Breast epithelium (tissue), 4 donors: ENCODE measurements at places on chromosomes 5 and 9.

GRCh38 chr9:77980622-77981021 lies 51.0 kb downstream of the GNAQ start:
- no peak for DNase-seq
- H3K27me3 ChIP-seq, result no peaks in the 10 kb centered on the region
- no peak overlapping the region for H3K4me3 ChIP-seq
- peaks cover 11% of the 10 kb centered on the region for H3K4me1 ChIP-seq
- no peaks in the 10 kb centered on the region for H3K36me3 ChIP-seq

- DNase-seq, result no peak
- H3K36me3 ChIP-seq, result no peaks in the 10 kb centered on the region
- no peak overlapping the region for H3K4me3 ChIP-seq
- H3K27ac ChIP-seq, result no peak overlapping the region
- no peaks in the 10 kb centered on the region for H3K4me1 ChIP-seq
- H3K27me3 ChIP-seq, result no peaks in the 10 kb centered on the region
These were observed 1858.9 kb upstream of the C9orf72 start for GRCh38 chr9:29432191-29432590.

DNA sequence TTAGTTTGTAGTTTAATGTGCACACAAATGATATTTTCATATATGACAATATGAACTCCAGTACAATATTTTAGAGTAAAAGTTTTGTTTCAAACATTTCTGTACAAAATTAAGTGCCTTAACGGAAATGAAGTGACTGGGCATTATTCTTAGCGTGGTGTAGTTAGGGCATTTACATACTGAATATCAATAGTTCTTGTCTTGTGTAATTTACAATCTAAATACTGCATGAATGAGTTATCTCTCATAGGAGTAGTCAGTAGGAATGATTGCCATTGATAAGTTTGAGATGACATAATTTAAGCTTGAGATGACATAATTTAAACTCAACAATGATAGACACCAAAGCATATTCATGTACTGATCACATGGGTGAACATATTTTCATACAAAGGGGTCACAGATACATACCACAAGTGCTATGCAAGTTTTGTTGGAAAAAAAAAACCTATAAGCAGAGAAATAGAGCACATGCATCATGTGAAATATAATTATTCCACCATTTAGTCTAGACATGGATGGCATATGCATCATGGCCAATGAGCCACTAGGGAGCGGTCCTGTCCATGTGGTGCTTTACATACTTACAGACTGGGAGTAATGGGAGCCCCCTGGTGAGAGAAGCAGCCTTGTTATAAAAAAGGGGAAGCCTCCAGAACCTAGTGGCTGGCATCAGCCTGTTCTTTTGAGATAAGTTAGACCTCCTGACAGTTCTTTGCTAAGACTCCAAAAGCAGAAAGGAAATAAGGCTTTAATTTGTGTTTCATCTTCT lies 1523.9 kb downstream of the MAT2B start:
- H3K27me3 ChIP-seq, result no peaks in the 10 kb centered on the region
- no peak overlapping the region for H3K4me3 ChIP-seq
- no peaks in the 10 kb centered on the region for H3K4me1 ChIP-seq
- DNase-seq, result no peak
- H3K27ac ChIP-seq, result no peak overlapping the region
- no peaks in the 10 kb centered on the region for H3K36me3 ChIP-seq

DNA sequence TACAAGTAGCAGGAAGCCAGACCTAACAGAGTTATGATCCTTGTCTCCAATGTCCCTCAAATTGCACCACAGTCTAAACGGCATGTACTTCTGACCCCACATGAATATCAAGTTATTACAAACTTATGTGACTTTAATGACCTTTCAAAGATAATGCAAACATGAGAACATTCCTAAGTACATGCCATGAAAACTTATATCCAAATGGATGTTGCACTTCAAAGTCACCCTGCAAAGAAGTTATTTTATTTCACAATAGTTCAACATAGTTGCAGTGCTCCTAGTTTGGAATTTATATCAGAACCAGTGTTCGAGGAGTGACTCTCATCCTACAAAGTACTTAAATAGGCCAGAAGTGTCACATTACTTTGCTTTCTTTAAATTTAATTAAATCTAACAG lies 41.2 kb upstream of the ITGA1 start:
- H3K4me1 ChIP-seq, result no peaks in the 10 kb centered on the region
- no peak overlapping the region for H3K4me3 ChIP-seq
- H3K36me3 ChIP-seq, result no peaks in the 10 kb centered on the region

GRCh38 chr5:31990081-31990650 lies 184.0 kb downstream of the GOLPH3 start:
- H3K36me3 ChIP-seq, result no peaks in the 10 kb centered on the region
- H3K27ac ChIP-seq, result no peak overlapping the region
- no peaks in the 10 kb centered on the region for H3K4me1 ChIP-seq
- no peak for DNase-seq
- H3K4me3 ChIP-seq, result no peak overlapping the region

GRCh38 chr5:77272206-77272605 lies 61.7 kb downstream of the PDE8B start:
- no peaks in the 10 kb centered on the region for H3K4me1 ChIP-seq
- no peaks in the 10 kb centered on the region for H3K36me3 ChIP-seq
- H3K27me3 ChIP-seq, result no peaks in the 10 kb centered on the region
- H3K27ac ChIP-seq, result no peak overlapping the region
- H3K4me3 ChIP-seq, result no peak overlapping the region

DNA sequence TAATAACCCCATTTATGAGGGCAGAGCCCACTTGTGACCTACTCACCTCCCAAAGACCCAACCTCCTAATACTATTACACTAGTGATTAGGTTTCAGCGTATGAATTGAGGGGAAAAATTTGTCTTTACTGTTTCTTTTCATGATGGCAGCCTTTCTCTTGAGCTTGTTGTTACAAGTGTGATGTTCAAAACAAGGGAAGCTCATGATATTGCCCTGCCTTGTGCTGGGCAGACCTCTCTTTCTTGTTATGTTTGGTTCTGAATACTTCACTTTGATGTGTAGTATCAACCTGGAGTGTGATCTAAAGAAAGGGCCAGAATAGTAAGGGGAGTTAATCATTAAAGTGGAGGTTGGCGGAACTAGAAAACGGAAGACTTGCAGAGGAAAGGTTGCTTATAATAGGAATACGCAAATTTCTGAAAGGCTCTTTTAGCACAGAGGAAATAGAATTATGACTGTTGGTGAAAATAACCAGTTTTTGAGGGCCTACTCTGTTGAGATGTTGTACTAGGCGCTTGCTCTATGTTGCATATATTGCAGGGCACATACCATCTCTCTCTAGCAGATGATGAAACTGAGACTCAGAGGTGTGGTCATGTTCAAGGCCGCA lies 68.2 kb downstream of the MELK start:
- H3K36me3 ChIP-seq, result no peaks in the 10 kb centered on the region
- no peak for DNase-seq
- H3K4me3 ChIP-seq, result no peak overlapping the region

DNA sequence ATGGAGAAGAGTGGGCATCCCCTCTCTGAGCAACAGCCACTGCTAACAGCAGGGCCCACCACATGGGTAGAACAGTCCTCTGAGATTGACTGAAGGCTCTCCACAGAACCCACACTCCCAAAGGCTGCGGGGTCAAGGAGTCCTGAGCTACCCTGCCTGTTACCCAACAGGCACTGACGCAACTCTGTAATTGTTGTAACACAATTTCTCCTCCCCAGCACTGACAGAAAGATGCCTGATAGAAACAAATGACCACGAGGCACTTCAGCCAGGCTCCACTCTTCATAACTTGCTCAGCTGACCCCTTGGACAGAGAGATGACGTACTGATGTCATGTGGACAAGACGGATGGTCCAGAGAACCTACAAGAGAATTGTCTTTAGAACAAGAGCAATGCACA lies 220.7 kb downstream of the SPOCK1 start:
- no peaks in the 10 kb centered on the region for H3K27me3 ChIP-seq
- no peak overlapping the region for H3K27ac ChIP-seq
- no peaks in the 10 kb centered on the region for H3K4me1 ChIP-seq
- no peak for DNase-seq
- H3K36me3 ChIP-seq, result no peaks in the 10 kb centered on the region

GRCh38 chr9:105842023-105842644 lies 147.8 kb downstream of the TMEM38B start:
- no peaks in the 10 kb centered on the region for H3K4me1 ChIP-seq
- no peaks in the 10 kb centered on the region for H3K27me3 ChIP-seq
- DNase-seq, result no peak
- H3K36me3 ChIP-seq, result no peaks in the 10 kb centered on the region
- no peak overlapping the region for H3K4me3 ChIP-seq

GRCh38 chr5:59246882-59247281 lies 646.6 kb downstream of the PDE4D start:
- no peak overlapping the region for H3K4me3 ChIP-seq
- no peaks in the 10 kb centered on the region for H3K4me1 ChIP-seq
- H3K27me3 ChIP-seq, result no peaks in the 10 kb centered on the region
- no peak for DNase-seq
- no peaks in the 10 kb centered on the region for H3K36me3 ChIP-seq
- no peak overlapping the region for H3K27ac ChIP-seq

DNA sequence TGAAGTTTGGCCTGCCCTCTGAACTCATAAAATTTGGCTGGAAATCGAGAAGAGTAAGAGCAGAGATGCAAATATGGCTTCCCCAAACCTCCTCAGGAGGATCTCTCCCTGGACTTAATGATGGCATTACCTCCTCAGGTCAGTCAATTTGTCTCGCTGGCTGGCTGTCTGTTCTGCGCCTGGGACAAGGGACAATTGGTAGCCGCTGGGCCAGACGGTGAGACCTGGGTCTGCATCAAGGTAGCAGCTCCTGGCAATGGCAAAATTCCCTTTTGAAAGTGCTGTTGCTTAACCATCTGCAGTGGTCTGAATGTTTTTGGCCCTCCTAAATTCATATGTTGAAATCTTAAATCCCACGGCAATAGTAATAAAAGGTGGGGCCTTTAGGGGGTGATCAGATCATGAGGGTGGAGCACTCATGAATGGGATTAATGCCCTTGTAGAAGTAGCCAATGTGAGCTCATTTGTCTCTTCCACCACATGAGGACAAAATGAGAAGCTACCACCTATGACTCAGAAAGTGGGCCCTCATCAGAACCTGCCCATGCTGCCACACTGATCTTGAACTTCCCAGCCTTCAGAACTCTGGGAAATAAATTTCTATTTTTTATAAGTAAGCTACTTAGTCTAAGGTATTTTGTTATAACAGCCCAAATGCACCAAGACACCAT lies 439.3 kb upstream of the KLF4 start:
- H3K27me3 ChIP-seq, result no peaks in the 10 kb centered on the region
- no peak overlapping the region for H3K27ac ChIP-seq
- no peak for DNase-seq
- no peaks in the 10 kb centered on the region for H3K4me1 ChIP-seq
- H3K36me3 ChIP-seq, result no peaks in the 10 kb centered on the region
- H3K4me3 ChIP-seq, result no peak overlapping the region
